ENCODE measurements at places on chromosomes 13 and 19.

DNA sequence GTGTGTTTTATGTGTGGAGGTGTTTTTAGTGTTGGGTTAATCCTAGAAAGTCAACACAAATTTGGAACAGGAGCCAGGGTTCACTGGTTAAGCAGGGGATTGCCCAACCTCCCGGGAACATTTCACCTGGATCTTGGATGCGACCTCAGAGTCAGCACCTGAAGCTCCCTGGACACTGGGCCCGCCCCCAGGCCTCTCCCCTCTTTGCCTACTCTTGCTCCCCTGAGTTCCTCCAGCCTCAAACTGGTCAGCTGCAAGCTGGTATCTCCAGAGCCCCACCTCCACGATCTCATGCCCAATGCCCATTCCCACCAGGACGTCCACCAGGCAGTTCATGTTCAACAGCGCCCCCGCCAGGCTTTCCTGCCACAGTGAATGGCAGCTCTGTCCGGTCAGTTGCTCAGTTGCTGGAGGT is 9.7 kb downstream of the HSD17B14 start:
- DNase-seq: no peak

- no peak for DNase-seq
These were observed 24.3 kb downstream of the FGF21 start for GRCh38 chr19:48779636-48780035.

DNA sequence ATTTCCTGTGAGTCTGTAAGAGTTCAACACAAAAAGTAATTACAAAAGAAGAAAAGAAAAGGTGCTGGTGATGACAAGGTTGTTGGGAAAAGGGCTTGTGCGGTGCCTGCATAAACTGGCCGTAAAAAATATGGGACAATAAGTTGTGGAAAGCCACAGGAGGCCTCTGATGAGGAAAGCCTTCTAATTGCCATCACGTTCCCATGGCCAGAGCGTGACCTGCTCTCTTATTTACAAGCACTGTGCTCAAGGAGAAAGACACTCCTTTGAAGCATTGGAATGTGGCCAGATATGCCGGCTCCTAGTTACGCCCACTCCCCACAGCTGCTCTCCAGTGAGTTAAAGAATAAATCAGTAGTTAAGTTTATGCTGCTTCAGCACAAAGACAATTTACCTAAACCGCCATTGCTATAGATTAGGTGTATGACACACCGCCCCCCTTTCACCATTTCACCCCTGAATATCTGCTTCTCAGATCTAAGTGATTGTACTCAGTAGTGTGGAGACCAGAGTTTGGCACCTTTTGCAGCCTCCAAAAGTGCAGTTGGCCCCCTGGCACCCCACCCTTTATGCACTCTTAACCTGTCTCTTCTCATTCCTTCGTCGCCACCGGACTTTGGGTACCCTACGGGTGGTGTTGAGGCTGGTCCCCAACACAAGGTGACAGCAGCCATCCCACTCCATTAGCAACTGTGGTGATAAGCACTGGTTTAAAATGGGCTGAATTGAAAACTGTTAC is 8.1 kb upstream of the PGLYRP1 start:
- DNase-seq: no peak

GRCh38 chr19:22625266-22626035 is 8.7 kb upstream of the ZNF492 start:
- DNase-seq: no peak

- DNase-seq: no peak
These were observed 427.9 kb downstream of the ZNF536 start for GRCh38 chr19:30799865-30800755.

GRCh38 chr13:26929971-26930730 is 169.6 kb upstream of the GPR12 start:
- no peak for DNase-seq

DNA sequence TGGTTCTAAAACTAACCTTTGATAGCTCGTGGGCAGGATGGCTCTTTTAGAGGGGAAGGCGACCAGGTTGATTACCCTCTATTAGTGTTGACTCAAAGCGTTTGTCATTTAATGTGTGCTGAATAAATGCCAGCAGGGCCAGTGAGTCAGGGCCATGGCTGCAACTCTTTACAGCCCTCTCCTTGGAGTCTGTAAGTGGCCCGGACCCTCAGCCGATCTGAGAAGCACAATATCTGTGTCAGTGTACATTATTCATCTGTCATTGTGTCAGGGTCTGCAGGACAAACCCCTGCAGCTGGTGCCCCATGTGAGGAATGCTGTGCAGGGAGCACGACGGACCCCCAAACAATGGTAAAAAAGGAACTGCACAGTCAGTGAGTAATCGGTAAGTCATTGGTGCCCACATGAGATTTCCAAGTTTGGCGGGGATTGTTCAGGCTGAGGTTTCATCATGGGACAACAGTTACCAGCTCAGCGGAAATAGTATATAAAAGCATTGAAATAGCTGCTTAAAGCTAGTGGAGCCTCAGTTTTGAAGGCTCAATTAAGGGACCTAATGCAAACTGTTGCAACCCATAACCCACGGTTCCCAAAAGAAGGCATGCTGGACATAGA is 139.1 kb downstream of the ZNF675 start:
- DNase-seq: no peak

GRCh38 chr19:35155981-35156672 is 1.6 kb downstream of the FXYD5 start:
- no peak for DNase-seq

DNA sequence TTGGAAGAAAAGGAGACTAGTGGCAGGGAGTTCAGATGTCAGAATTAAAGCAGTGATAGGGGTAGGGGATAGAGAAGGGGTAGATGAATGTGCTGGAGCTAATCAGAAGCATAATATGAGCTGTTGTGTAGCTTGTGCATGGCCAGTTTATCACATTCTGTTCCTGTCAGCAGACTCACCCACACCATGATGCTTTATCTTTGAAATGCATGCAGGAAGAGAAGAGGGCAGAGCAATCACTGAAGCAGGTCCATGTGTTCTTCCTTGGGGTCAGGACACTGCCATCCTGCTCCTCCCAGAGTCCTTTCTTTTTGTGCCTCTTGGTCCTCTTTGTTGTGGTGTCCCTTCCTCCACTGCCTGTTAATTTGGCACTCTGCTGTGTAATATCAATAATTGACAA is 5.8 kb downstream of the CHAMP1 start:
- DNase-seq: no peak

- DNase-seq: no peak
These were observed 2.3 kb upstream of the SLC25A42 start for GRCh38 chr19:19061506-19061905.

DNA sequence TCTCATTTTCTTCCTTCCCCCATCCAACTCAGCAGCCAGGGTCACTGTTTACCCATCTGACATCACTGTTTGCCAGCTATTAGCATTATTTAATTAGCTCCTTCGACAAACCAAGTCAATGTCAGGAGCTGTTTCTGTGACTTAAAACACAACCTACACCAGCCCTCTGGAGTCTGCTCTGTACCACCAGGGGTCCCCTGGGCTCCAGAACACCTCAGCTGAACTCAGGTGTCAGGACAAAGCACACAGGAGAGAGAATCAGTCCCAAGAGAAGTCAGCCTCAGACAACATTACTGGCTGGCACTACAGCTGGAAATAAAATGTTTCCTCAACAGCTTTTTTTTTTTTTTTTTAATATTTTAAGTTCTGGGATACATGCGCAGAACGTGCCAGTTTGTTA is 45.1 kb downstream of the DCLK1 start:
- no peak for DNase-seq

- DNase-seq: no peak
These were observed 56.4 kb upstream of the NPAS1 start for GRCh38 chr19:46963093-46963734.

DNA sequence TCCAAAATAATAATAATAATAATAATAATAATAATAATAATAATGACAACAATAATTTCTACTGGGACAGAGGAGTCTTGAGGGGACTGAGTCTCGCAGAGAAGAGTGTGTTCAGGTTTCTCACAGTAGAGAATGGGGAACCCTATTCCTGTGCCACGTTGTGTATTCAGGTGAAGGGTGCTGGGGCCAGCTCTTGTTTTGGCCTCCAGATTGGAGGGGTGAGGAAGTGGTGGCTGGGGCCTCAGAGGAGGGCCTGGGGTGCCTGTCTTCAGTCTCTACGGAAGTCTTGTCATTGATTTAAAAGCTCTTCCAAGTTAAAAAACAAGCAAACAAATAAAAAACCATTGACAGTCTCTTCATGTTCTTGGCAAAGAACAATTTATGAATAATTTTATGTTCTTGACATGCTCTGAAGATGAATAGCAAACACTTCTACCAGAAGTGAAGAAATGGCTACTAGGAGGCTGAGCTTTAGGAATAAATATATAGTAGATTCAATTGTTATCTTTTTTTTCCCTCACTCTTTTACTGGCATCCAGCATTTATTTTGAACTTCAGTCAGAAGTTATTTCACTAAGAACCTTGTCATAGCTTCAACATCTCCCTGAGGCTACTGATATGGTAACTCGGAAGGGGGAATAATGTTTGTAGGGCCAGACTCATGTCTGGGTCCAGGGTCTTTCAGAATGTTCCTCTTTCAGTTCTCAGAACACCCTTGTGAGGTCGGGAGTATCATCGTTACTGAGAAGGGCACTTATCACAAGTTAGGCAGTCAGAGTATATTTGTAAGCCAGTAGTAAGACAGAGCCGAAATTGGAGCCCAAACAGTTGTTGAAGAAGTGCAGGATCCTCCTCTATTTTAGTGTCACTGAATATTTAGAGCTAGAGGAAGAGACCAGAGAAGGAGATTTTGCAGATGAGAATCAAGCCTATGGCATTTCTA is 13.1 kb downstream of the LRCH1 start:
- DNase-seq: no peak

- no peak for DNase-seq
These were observed 23.9 kb upstream of the OXGR1 start for GRCh38 chr13:97018029-97018819.

GRCh38 chr13:66969291-66969690 is 260.8 kb downstream of the PCDH9 start:
- no peak for DNase-seq

GRCh38 chr19:35488677-35489076 is 1.6 kb downstream of the KRTDAP start:
- DNase-seq: no peak

GRCh38 chr19:11191273-11191755 is 6.0 kb downstream of the KANK2 start:
- no peak for DNase-seq

DNA sequence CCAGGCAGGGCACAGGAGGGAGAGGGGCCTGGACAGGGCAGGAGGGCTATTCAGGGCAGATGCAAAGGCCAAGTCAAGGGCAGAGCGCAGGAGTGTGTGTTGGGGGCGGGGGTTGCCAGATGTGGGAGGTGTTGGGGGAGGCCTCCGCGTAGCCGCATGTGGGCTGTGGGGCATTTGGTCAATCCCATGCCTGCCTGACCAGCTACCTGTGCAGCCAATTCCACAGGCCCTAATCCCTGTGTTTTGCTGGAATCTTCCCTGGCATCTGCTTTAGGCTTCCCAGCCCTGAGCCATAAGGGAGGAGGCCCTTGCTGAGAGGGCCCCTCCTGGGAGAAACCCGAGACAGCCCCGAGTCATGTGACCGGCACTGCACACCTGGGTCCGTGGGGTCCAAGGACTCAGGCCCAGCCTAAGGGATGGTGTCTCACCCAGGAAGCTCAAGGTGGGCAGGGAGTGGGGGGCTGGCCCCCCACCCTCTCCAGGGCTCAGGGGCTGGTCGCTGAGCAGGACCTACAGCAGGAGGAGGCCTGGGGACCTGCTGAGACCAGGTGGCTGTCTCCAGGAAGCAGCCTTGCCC is 20.3 kb downstream of the RFX1 start:
- no peak for DNase-seq

GRCh38 chr19:50890422-50891252 is 17.4 kb downstream of the KLK2 start:
- no peak for DNase-seq

DNA sequence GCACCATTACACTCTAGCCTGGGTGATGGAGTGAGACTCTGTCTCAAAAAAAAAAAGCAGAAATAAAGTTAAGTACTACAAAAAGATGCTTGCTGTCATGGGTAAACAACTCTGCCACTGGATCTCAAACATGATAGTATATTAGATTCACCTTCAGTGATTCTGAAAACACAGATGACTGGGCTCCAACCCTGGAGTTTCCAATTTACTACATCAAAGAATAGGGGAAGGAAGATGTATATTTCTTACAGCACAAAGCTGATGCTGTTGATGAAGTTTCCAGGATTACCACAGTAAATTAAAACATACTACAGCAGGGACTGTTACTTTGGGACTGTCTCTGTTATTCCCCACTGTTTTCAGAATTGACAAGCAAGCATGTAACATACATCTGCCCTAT is 5.2 kb downstream of the ZNF561 start:
- DNase-seq: no peak

DNA sequence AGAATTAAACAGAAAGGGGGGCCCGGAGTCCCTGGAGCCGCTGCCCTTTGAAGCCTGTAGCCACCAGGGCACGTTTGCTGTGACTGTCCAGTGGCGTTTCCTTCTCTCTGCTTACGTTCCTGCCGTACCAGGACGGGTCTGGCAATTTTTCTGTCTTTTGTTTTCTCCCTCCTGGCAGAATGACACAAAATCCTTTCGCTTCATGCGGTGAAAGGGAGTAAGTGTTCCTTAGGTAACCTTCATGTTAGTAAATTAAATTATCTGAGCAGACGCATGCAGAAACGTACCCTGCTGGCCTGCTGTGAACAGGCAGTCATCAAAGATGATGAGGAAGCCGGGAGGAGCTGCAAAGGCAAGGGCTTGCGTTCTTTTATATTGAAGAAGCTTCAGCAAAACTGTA is 299.3 kb upstream of the ARGLU1 start:
- DNase-seq: no peak
